GM13976 (cell line): ENCODE measurements at places on chromosomes 7 and 10.

- DNase-seq: peak; percentile 23
Observed at GRCh38 chr10:60646966-60647796, 131.1 kb upstream of the CDK1 start.

DNA sequence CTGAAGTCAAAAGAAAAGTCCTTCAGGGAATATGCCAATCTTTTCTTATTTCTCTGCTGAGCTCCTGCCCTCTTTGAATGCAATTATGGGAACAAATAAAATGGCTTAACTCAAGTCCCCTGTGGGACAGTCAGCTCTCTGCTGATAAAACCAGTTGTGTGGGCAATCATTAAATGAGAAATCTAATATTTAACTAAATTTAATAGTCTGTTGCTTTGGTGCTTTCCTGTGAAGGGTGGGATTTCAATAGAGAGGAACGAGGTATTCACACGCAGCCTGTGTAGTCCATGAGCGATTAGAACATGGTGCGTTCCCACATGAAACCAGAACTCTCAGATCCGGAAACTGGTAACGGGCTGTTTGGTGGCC lies 138.4 kb downstream of the PAXIP1 start:
- DNase-seq: no peak

DNA sequence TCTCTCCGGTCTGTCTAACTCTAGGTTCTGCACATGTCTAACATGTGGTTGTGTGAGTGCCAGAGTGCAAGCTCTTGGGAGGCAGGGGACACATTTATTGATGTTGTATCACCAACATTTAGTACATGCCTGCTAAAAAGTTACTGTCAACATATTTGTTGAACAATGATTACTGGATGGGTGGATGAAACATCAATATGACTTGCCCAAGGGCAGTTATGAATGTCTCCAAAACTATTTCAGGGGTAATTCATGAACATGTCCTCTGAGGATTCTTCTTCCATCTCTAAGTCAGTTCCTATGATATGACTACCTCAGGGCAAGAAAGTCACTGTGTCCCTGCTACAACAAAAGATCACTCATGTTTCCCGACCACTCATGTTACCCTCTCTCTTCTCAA lies 91.3 kb upstream of the STEAP1B start:
- DNase-seq: no peak

GRCh38 chr10:107706096-107706725 lies 541.7 kb upstream of the SORCS1 start:
- no peak for DNase-seq

GRCh38 chr7:37352251-37352880 lies 96.3 kb downstream of the ELMO1 start:
- DNase-seq: no peak

DNA sequence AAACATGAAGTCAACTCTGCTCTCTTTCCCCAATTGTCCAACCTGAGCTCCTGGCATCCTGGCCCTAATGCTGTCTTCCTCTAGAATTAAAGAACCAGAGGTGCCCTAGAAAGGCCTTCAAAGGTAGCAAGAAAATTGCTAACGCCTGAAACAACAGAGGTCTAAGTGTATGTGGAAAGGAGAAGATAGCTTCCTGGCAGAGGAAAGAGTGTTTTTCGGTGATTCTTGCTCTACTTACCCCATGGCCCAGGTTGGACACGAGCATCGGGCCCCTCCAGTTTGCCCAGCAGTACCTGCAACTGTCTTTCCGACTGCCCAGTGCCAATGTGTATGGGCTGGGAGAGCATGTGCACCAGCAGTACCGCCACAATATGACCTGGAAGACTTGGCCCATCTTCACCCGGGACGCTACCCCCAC lies 22.2 kb downstream of the MGAM2 start:
- no peak for DNase-seq

DNA sequence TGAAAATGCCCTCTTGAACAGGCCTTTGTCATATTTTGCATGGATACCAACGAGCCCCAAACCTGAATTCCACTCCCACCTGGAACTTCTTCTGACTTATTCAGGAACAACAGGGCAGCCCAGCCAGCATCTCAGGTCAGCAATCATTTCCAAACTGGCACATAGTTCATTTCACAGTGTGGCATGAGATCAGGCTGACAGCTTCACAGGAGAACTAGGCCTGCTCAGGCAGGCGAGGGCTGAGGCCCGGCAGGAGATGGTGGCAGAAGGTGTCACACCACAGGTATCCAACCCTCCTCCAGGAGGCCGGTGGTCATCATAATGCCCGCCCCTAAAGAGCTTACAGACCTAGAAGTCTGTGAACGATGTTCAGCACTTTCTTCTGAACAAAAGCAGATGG lies 42.5 kb downstream of the DENND11 start:
- DNase-seq: no peak

DNA sequence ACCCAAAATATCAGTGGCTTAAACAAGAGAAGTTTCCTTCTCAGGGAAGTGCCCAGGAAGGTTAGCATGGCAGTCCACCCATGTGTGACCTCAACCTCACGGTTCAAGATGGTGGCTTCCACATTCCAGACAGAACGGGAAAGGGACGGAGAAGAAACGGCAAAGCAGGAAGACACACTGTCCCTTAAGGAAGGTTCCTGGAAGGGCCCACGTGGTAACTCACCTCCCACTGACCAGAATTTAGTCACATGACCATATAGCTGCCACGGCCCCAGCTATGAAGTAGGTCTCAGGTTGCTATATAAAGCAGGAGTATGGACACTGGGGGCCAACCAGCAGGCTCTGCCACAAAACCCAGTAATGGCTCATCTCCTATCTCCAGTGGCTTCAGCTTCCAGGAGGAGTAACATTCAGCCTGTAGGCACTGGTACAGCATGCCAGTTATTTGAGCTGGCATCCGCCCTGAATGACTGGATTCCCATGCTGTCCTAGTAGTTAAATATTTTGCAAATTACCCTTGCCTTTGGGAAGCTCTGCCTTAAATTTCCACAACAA lies 278.5 kb upstream of the KLF14 start:
- DNase-seq: no peak

DNA sequence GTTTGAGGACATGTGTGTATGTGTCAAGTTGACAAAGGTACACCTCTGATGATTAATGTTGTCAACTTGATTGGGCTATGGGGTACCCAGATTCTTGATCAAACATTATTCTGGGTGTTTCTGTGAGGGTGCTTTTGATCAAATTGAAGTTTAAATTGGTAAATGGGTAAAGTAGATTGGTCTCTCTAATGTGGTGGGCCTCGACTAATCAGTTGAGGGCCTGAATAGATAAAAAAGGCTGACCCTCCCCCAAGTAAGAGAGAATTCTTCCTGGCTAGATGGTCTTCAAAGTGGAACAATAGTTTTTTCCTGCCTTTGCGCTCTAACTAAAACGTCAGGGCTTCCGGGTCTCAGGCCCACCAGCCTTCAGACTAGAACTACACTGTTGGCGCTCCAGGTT lies 309.9 kb upstream of the MGMT start:
- DNase-seq: no peak

GRCh38 chr7:97011536-97012364 lies 6.4 kb downstream of the DLX6 start:
- DNase-seq: no peak

- DNase-seq: no peak
Observed at GRCh38 chr10:61825628-61826027, 75.9 kb upstream of the ARID5B start.

GRCh38 chr7:116953906-116954838 lies 871 bp downstream of the ST7 start:
- no peak for DNase-seq

- no peak for DNase-seq
Observed at GRCh38 chr10:103090911-103091310, 102.2 kb downstream of the NT5C2 start.

- DNase-seq: no peak
Observed at GRCh38 chr10:83764666-83765065, 374.6 kb upstream of the GHITM start.

GRCh38 chr10:34097682-34098081 lies 717.4 kb downstream of the PARD3 start:
- no peak for DNase-seq

DNA sequence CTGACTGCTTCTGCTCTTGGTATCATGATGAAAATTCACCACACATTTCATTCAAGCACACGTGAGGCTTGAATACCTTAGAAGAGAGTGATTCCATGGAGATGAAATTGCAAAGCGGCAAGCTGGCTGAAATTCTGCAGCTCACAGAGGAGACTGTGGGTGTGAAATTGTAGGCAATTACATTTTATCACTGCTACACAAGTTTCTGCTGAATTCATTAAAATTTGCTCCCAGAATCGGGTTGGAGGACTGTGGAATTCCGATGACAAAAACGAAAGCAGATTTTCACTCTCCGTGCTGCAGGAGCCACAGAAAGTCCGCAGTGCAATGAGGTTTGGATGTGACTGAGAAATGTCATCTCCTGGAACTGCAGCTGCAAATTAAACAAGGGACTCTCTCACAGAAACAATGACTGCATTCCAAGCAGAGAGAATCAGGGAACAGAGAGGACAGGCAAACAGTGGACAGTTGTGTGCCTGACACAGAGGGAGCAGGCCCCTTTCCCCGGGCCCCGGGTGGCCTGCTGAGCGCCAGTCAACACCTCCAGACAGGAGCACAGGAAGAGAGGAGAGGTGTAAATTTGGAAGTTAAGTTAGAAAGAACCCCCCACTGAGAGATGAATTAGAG lies 109.1 kb downstream of the C10orf90 start:
- DNase-seq: no peak

GRCh38 chr10:79084012-79084971 lies 15.5 kb downstream of the ZMIZ1 start:
- no peak for DNase-seq

DNA sequence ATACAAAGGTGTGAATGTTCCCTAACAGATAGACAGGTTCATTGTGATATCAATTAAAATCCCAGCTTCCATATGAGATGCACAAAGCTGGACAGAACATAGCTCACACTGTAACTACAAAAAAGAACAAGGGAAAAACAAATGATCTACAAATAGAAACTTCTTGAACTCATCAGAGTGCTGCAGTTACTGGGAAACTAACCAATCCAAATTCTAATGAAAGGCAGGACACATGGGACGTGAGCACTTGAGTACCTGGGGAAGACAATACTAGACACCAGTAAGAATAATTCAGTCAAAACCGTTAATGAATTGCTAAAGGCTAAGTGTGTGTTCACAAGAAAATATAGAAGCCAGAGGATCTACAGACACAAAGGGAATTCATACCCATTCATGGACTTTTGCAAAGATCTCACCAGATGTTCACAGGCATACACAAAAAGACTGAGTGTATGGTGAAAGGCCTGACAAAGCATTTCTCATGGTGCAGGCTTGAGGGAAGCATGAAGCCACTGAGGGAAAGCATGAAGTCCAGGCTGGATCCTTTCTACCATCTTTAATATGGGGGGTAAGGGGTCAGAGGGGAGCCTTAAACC lies 7.8 kb upstream of the GPR22 start:
- no peak for DNase-seq

- DNase-seq: no peak
Observed at GRCh38 chr10:76436401-76436811, 1005.0 kb downstream of the LRMDA start.

DNA sequence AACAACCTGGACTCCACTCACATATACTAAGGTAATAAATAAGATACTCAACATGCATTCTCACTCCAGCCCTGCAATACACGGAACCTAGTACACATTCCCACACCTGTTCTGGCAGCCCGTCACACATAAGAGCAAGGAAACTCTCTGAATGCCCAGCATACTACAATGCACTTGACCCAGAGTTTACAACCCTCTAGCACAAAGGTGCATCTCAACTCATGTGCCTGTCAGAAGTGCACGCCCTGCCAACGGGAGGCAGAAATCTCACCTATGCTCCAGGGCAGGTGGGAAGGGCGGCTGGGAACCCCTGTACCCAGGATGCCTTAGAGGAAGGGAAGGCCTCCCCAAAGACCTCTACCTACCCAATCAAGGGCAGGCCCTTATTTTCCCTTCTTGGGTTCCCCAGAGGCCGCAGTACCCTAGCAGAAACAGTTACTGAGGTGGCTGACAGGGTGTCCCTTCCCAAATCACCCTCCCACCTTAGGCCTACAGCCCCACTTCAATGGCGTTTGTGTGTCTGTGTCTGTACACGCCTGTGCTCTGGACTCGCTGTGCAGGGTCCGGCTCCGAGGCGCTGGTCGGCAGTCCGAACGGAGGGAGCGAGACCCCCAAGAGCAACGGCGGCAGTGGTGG lies 2.0 kb downstream of the EVX1 start:
- peak; percentile 29 for DNase-seq

- DNase-seq: no peak
Observed at GRCh38 chr10:131949041-131949862, 32.5 kb downstream of the BNIP3 start.

- DNase-seq: peak; percentile 72
Observed at GRCh38 chr7:100407285-100408180, 21.0 kb downstream of the ZCWPW1 start.

GRCh38 chr10:27147701-27148100 lies 6.5 kb downstream of the YME1L1 start:
- no peak for DNase-seq

GRCh38 chr7:73668103-73668885 lies 663 bp downstream of the VPS37D start:
- DNase-seq: no peak

DNA sequence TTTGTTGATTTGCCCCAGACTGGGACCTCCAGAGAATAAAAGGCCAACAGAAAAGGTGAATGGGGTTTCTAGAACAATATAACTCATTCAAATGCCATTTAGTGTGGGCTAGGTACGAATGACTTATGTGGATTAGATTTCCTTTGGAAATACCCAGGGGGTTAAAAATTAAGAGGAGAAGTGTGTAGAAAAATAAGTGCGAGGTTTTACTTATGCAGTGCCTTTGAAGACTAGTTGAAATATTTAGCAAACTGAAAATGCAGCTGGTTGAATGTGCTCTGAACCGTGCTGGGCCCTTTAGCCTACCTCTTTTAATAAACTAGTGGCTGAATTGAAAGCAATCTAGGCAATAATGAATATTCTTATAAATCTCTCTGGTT lies 180.6 kb downstream of the LRMDA start:
- DNase-seq: no peak

GRCh38 chr10:36097696-36098095 lies 455.6 kb upstream of the FZD8 start:
- no peak for DNase-seq

DNA sequence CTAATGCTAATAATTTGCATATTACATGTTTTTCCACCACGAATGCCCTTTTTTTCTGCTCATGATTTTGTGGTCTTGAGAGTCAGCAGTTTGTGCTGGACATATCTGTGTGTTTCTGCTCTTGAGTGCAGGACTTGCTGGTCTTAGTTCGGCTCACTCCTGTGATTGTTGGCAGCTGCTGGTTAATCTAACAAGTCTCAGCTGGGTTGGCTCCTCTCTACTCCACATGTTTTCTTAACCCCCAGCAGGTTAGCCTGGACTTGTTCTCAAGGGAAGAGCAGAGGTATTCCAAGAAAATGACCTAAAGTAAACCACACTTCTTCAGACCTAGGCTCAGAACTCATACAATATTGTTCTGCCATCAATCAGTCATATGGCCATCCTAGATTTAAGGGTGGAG lies 1238.9 kb downstream of the XPNPEP1 start:
- no peak for DNase-seq
